Caki2 (cell line): ENCODE measurements at places on chromosomes 1 and 21.
A peak's percentile ranks its signal among the peaks of the same experiment; 100 is the strongest.

- DNase-seq, result no peak
Observed at GRCh38 chr1:153841463-153841994, 66.3 kb downstream of the SLC27A3 start.

- no peak for DNase-seq
Observed at GRCh38 chr1:35191429-35192055, 1.4 kb downstream of the SFPQ start.

DNA sequence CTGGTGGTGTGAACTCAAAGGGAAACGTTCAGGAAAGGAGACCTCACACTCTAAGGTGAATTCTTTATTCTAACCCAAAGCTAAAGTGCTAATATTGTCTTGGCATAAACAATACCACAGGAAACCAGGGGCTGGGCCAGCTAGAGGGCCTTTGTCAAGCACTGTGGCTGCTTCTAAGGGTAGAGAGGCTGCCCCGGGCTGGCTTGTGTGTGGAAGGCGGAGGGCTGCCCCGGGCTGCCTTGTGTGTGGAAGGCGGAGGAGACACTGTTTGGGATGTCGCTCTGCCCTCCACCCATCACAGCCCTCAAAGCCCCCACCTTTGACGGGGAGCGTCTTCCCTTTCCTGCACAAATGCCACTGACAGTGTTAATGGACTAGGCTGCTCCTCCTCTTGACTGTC, 216.8 kb downstream of the TOMM20 start:
- no peak for DNase-seq

DNA sequence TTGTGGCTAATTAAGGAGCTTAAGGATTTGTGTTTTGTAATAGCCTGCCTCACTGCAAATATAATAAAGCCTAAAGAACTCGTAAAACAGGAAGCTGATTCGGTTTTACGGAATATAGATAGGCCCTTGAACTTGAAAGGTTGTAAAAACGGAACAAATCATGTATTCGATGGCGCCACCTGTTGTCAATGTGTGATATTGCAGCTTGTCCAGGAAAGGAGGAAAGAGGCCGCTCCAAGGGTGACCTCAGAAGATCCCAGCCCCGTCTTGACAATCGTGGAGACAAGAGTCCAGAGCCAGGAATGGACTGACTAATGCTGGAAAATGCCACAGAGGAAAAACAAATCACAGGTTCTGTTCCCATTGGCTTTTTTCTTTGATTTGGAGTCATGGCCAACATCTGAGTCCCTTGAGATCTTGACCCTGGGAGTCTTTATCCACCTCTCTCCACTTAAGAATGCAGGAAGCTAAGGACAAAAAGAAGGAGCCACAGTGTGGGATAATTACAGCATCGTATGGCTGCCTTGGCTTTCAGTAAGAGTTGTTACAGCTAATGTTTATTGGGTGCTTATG, 7.0 kb upstream of the IGSF21 start:
- peak; percentile 60 for DNase-seq

DNA sequence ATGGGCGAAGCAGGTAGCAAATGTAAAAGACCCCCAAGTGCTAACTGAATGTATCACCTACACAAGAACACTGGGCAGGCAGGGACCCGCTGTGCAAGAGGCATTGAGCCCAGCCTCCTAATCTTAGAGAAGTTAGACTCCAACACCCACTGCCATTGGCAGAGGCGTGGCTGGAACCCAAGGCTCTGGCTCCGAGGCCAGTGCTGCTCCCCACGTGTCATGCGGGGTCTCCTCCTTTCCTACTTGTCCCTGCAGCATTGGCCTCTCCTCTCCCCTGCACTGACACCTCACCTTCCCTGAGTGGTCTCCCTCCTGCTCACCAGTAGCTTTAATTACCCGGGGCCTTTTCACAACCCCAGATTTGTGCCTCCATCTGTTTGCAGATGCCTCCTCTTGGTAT, 107.0 kb downstream of the GALNT2 start:
- DNase-seq, result no peak

GRCh38 chr1:212465311-212465710, 32.6 kb downstream of the NENF start:
- DNase-seq, result no peak

- no peak for DNase-seq
Observed at GRCh38 chr1:228453022-228453560, 34.1 kb upstream of the RNF187 start.

GRCh38 chr1:211808475-211808874, 22.1 kb downstream of the LPGAT1 start:
- no peak for DNase-seq

- DNase-seq, result peak; percentile 35
Observed at GRCh38 chr1:22275626-22276395, 132.9 kb upstream of the WNT4 start.

- no peak for DNase-seq
Observed at GRCh38 chr21:26835714-26836265, 9.4 kb downstream of the ADAMTS1 start.

- DNase-seq, result peak; percentile 18
Observed at GRCh38 chr1:115063228-115063901, 25.9 kb downstream of the TSPAN2 start.

- no peak for DNase-seq
Observed at GRCh38 chr1:203086992-203087763, 1.4 kb upstream of the MYOG start.

DNA sequence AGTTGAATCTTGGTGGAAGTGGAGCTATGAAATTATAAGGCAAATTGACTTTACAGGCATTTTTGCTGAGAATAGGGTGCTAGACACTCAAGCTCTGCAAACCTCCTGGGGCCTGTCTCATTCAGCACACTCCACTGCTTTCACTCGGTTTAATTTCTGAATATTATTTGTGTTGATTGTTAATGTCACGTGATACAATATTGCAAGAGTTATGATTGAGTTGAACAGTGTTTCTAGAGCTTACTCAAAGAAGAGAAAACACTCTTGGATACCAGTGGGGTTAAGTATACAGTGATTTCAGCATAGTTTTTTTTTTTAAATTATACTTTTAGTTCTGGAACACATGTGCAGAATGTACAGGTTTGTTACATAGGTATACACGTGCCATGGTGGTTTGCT, 49.7 kb downstream of the C21orf91 start:
- no peak for DNase-seq

DNA sequence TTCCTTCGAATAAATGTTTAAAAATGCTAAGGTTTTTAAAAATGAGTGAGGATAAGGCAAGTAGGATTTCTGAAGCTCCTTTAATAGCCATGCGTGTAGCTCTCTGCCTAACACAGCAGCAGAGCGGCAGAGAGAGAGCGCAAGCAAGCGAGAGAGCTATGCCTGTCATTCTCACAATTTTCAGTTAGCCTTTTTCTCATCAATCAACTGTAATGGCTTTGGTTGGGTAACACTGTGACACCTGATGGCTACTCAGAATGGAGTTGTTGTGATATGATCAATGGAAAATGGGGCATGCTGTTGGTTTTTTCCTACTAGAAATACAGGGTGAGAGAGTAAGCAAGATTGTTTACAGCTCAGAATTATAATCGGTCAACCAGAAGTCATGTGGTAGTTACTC, 198.4 kb downstream of the RPS6KC1 start:
- DNase-seq, result no peak

DNA sequence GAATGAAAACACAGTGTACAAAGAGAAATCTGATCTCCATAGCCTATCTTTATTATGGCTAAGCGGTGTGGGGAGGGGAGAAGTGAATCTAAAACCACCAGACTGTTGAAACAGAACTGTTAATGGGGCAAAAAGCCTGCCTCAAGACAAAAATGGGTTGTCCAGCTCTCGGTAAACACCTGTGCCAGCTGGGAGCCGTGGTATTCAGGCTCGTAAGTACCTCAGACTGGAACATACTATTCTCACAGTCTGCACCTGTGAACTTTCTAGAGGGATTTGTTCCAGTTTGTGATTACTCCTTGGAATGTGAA, 42.7 kb upstream of the ATP1A1 start:
- no peak for DNase-seq

- DNase-seq, result peak; percentile 90
Observed at GRCh38 chr1:234638832-234639799, 29.1 kb upstream of the IRF2BP2 start.

DNA sequence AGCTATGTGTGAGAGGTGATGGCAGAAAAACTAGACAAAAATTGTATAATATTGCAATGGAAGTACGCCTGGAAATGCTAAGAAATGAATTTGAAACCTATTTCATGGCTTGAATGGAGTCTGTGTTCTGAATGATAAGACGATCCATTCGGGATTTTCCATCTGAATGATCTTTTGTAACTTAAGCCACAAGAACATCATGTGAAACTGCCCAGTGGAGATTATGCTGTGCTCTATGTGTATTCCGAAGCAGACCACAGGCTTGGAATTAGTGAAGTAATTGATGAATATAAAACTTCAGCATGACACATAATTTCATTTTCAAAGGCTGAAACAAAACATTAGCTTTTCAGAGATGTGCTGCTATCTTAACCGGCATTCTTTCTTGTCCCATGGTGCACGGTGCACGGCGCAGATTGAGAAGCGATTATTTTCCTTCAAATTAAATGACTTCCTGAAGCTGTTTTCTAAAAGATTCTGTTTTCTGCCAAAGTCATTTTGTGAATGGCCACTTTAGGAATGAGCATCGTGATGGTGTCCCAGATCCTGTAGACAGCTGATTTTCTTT, 652.9 kb downstream of the PLA2G4A start:
- no peak for DNase-seq

- DNase-seq, result no peak
Observed at GRCh38 chr1:248786156-248786555, 30.6 kb upstream of the LYPD8 start.

DNA sequence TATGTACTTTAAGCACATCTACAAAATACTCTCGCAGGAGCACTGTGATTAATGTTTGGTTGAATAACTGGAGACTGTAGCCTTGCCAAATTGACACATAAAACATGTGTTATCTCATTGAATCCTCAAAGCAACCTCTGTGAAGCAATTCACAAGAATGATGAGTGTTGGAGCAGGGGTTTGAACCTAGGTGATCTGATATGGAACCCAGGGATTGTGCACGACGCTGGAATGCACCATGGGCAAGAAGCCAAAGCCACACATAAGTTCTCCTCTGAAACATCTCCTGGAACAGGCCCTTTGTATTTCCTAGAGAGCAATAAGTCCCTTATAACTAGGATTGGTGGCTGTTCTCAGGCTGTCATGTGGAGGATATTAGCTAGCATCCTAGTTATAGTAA, 124.6 kb upstream of the IVNS1ABP start:
- DNase-seq, result peak; percentile 90
